ENCODE measurements at places on chromosomes 12 and 14.
A peak's percentile ranks its signal among the peaks of the same experiment; 100 is the strongest.

DNA sequence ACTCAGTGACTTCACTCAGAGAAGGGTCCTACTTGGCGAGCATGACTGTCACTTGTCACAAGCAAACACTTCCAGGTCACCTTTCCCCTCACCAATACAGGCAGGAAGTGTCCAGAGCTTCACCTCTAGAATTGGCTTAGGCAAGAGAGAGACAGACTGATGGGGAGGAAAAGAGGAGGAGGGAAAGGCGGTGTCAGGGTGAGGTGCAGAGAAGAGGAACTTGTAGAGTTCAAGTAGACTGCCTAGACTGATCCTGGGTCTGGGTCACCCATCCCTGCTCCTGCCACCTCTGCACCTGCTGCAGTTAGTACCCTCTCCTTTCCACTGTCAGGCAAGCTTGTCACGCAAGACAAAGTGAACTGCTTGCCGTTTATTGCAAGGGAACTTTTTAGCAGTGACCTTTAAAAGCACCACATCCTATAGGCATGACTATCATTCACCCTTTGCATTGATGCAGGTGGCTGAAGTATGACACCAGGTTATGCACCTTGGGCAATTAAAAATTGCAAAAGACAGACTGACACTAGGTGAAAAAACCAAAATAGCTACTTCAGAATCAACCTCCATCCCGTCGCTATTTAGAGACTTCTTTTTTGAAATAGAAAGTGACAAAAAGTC, 292.4 kb downstream of the SYT1 start:
- DNase-seq = no peak

DNA sequence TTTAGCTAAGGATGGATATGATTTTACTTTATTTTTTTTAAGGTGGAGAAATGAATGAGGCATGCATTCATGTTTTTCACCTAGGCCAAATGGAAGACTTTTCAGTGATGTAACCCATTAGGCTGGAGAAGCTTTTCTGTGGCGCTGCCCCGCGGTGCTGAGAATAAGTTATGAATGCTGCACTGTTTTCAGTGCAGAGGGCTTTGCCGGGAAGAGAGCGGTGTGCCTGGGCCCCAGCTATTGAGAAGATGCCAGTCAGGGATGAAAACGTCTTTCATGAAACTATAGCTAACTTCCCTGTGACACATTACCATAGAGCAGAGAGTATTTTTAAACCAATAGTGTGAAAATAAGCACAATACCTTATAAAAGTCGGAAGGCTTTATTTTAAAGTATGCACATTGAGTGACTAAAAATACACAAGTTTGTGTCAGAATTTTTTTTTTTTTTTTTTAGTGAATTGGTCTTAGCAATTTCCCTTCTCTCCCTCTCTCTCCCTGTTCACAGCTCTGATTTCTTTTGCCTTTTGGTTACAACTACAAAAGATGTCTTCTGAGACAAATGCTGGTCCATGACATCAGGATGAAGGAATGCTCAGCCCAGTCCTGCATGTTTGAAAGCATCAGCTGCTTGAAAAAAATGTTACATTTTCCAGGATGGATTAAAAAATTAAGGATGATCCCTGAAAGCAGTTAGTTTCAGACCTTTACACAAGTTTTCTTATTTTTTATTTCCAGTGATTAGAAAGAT, 48.3 kb downstream of the NPAS3 start:
- DNase-seq = no peak

DNA sequence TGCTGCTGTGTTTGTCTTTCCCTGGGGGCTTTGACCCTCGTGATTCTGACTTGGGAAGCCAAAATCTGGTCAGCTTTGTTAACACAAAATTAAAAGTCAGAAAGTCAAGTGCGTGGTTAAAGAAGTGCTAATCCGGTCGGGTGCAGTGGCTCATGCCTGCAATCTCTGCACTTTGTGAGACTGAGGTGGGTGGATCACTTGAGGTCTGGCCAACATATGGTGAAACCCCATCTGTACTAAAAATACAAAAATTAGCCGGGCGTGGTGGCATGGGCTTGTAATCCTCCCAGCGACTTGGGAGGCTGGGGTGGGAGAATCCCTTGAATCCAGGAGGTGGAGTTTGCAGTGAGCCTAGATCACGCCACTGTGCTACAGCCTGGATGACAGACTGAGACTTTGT, 844.6 kb downstream of the VRK1 start:
- DNase-seq = no peak

DNA sequence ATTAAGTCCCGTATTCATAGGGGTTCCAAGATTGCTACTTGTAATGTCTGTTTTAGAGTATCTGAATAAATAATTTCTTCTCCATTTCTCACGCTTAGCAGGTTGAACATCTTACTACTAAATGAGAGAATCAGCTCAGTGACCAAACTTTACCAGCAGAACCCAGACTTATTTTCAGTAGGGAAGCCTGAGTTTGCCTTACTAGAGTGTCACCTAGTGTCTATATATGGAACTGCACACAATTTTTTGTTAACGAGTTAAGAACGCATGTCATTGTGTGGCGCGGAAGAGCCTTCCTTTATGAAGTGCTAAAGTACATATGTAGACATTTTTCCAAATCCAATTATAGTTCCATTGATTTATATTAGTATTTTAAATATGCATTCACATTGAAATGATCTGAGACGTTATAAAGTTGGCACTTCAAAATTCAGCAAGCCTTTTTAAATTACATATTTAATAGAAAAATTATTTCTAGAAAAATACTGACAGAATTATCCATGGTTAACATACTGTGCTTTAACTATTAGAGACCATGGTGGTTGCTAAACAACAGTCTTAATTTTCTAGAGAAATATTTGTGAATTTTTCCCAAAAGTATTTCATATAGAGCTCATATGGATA, 88.3 kb downstream of the RPS29 start:
- DNase-seq = peak; percentile 70

DNA sequence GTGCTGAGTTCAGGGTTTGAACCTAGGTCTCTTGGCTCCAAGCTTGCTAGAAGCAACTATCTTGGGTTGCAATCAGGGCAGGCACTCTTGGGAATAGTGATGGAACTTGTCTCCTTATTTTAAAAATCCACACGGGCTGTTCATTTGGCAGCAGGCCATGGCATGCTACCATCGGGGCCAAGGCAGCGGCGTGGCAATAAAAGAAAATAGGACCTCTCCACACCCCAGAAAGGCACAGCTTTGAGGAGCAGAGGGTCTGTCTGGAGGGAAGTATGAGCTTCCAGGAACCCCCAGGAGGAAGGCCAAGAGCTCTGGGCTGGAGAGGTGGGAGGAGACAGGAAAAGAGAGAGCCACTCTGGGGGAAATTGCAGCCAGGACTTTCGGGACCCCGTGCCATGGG, 15.3 kb downstream of the RPS6KL1 start:
- DNase-seq = no peak

GRCh38 chr12:26736563-26737486, 96.2 kb downstream of the ITPR2 start:
- no peak for DNase-seq

- DNase-seq = no peak
Measured at GRCh38 chr12:50452795-50453194, 52.0 kb upstream of the DIP2B start.

DNA sequence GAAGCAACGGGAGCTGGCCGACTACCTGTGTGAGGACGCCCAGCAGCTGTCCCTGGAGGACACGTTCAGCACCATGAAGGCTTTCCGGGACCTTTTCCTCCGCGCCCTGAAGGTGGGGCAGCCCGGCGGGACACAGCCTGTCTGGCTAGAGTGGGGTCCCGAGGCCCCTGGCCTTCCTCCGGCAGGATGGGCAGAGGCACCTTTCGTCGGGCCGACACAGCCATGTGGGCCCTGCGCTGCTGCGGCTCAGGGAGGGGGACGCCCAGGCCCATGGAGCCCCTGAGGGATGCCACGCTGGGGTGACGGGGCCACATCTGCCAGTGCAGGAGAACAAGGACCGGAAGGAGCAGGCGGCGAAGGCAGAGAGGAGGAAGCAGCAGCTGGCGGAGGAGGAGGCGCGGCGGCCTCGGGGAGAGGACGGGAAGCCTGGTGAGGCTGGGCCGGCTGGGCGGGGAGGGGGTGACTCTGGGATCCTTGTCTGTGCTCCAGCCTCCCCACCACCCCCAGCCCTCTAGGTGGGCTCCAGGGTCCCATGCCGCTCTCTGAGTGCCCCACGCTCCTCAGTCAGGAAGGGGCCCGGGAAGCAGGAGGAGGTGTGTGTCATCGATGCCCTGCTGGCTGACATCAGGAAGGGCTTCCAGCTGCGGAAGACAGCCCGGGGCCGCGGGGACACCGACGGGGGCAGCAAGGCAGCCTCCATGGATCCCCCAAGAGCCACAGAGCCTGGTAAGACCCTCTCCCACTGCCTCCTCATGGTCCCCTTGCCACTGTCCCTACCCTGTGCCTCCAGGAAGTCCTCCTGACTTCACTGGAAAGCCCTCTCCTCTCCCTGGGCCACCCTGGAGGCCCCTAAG, 10.9 kb upstream of the ADSS1 start:
- no peak for DNase-seq

- no peak for DNase-seq
Measured at GRCh38 chr12:132842449-132843045, 13.9 kb upstream of the GOLGA3 start.

DNA sequence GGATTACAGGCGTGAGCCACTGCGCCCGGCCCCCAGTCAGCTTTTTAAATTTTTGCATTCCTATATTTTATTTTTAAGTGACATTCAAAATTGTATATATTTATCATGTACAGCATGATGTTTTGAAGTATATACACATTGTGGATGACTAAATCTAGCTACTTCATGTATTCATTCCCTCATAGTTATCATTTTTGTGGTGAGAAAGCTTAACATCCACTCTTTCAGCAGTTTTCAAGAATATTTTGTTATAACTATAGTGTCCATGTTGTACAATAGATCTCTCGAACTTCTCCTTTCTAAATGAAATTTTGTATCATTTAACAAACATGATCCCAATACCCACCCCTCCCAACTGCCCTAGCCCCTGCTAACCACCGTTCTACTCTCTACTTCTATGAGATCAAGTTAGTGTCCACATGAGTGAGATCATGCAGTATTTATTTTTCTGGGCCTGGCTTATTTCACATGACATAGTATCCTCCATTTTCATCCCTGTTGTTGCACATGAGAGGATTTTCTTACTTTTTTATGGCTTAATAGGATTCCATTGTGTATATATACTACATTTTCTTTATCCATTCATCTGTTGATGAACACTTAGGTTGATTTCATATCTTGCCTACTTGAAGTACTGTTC, 8.8 kb upstream of the HEBP1 start:
- no peak for DNase-seq

GRCh38 chr12:13179211-13180074, 17.1 kb upstream of the EMP1 start:
- DNase-seq = no peak

DNA sequence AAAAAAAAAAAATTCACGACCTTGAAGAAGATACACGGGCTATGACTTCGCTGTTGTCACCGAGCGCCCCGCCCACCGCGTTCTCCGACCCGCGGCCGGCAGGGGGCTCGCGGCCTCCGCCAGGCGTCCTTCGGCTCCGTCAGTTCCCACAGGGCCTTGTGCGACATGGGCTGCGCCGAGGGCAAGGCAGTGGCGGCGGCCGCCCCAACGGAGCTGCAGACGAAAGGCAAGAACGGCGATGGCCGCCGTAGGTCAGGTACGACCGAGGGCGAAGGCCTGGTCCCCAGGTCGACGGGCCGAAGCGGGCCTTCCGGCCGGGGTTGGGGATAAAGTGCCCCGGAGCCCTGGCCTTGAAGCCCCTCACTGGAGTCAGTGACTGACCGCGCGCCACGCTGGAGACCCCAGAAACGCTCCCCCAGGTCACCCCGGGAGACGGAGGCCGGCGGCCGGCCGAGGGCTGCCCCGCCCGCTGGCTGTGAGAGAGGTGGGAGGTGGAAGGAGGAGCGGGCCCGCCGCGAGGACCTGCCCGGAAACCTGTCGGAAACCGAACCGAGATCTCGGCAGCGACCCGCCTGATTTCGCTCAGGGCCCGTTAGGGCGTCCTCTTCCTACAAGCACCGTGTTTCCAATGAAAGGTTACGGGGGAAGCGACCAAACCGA, at the start of gene TXNRD1:
Gene TXNRD1 (plus strand): TSS at position 142 of the 660 bp plus-strand sequence. CDS start 24 bp downstream, at position 166.
- DNase-seq = no peak

- no peak for DNase-seq
Measured at GRCh38 chr12:46406352-46407027, 33.9 kb upstream of the SLC38A2 start.
